Epithelial cell of proximal tubule (primary cell): ENCODE measurements at places on chromosomes 12 and 14. TPM values are rescaled to one million over a fixed set of nuclear protein-coding genes. Genes with fewer than 3 reads are reported as not detected.

- DNase-seq: no peak
Measured at GRCh38 chr12:71469258-71469750, 29.7 kb downstream of the LGR5 start.

DNA sequence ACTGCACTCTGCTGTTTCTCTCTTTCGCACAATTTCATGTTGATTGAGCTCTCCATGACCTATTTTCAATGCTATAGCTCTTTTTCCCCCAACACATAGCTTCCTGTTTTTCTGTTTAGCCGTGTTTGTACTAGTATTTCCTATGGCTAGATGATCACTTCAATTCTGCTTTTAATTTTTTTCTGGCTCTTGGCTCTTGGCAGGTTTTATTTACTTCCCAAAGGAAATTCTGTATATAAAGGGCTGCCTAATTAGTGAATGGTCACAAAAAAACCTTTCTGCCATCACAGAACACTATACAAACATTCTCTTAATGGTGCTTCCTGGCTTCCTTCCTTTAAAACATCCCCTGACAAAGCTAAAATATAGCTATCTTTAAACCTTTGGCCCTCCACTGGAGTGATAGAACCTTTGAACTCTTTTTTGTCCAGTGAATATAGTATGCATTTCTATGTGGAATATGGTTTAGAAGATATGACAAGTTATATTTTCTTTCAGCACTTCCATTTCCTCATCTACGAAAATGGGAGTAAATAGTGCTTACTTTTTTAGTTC lies 88.2 kb downstream of the RASSF9 start:
- no peak for DNase-seq

PABPN1 gene
- 62.2 and 79.9 TPM in 2 replicates for total RNA-seq

GRCh38 chr12:116689979-116690744 lies 47.7 kb downstream of the SPRING1 start:
- no peak for DNase-seq

SYCP3 gene
- under 0.01 TPM in 1 of 2 replicates, not detected in the other for total RNA-seq

DNA sequence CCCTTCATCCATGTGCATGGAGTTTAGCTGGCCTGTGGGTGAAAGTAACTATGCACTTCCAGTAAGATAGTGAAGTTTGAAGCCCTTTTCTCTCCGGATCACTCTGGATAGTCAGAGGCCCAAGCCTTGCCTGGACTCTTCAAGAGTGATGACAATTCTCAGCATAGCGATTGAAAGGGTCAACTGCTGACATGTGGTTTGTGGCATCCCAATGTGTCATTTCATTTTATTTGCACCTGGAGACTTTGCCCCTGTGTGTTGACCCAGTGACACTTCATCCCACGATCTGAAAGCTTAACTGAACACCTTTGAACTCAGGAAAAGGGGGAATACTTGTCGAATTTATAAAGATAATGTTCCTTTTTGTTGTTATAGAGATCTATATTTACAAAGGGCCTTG lies 711.9 kb upstream of the TMEM132C start:
- no peak for DNase-seq

SYNE3 gene
- 0.07 TPM in 1 of 2 replicates, not detected in the other for total RNA-seq

- DNase-seq: peak; percentile 70
Measured at GRCh38 chr12:118544569-118544968, 168.2 kb downstream of the SUDS3 start.

GRCh38 chr12:23810329-23810902 lies 139.1 kb downstream of the SOX5 start:
- no peak for DNase-seq

DNA sequence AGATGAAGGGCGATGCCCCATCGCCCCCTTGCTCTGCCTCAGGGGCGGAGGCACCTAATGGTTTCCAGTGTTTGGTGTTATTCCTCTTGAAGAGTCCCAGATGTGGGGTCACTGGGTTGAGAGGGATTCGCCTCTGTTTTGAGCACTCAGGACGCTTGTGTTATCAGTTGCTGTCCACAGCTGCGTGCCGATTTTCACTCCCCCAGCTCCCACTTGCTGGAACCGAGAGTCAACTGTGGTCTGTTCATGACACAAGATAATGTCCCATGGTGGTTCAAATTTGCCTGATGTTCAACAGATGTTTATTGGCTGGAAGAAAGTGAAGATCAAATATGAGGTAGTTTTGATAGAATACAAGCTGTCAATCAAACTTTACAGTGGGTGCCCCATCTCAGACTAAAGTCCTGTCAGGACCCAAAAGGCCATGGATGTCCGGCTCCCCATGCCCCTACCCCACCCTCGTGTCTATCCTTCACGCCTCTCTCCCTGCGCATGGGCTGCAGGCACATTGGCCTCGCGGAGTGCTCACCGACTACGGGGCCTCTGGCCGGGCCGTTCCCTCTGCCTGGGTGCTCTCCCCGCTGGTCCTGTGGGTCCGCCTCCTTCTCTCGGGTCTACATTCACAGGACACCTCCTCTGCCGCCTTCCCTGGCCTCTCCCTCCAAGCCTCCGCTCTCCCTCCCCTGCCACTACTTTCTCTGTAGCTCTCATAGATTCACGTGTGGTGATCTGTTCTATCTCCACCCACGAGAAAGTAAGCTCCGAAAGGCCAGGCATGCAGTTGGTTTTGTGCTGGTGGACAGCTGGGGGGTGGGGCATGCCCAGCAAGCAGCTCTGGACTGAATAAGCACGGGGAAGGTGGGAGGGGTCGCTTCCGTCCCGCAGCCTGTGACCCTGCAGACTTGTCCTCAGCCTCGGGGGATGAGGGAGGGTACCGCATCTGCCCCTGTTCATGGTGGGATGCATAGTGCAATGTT lies 6.8 kb upstream of the TRAF3 start:
- DNase-seq: no peak

SLC25A21 gene
- total RNA-seq: 0.81 and 1.5 TPM in 2 replicates

DNA sequence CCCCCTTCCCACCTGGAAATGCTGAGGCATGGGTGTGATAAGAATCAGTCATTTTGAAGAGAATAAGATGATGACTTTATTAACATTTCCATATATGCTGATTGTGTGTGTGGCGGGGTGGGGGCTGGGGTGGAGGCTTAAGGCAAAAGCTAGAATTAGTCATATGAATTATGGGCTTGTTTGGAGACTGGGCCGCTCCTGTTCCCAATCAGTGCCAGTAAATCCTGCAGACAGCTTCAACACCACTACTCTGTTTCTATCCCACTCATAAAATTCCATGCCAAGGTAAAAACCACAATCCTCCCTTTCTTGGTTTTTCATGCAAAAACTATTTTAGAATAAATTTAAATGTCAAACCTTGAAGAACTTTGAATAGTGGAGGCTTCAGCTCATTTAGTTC lies 29.9 kb upstream of the SLC38A2 start:
- no peak for DNase-seq

DNA sequence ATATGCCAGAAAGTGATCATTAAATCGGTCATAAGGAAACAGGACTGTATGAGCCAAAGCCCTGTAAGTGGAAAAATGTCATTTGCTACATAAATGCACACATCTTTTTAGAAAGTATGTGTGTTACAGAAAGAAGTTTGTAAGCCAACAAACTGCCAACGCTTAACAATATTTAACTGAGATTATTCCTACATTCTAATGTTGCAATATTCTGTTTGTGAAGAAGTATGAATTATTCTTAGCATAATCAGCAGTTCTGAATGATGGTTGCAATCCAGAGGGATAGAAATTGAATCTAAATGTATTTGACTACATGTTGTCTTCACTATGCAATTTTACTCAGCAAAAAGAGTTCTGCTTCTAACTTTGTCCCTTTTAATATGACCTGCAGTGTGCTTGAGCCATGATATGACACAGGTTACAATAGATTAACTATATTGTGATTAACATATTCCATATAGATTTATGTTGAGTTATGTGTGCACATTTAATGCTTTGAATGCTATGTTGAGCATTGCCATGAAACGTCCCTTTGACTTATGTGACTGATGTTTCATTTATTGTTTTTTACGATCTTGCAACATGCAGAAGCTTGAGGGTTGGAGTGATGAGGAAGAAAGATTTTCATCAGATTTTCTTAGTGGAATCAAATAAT lies 66.8 kb upstream of the PTPRQ start:
- no peak for DNase-seq

DNA sequence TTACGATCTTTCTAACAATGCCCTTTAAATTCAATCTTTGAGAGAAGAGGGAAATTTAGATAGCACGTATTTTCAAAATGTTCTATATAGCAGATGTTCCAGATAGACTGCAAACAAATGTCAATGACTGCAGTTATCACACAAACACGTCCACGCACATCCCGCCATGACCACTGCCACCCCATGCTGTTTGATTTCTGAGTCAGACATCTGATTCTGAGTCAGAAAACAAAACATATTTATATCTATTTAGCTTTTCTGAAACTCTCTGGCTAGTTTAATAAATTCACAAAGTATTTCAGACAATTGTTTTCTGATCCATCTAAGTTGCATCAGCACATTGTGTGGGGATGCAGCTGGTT lies 105.9 kb upstream of the BCAT1 start:
- no peak for DNase-seq

DNA sequence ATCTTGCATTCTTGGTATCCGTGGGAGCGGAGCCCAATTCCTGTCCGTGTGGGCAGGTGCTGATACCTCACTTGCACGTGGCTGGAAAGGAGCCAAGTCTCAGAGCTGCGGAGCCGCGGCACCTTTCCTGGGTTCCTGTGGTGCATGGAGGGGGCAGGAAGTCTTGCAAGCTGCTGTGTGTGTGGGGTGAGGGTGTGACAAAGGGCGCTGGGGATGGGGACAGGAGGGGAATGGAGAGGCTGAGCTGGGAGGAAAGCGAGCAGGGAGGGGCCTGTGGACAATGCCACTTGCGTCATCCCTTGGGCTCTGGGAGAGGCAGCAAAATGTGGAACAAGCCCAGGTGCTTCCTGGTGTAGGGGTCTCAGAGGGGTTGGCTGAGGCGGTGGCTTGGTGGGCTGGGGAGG lies 86.7 kb downstream of the CALM1 start:
- DNase-seq: no peak
